NCI-H1417 treated with DMSO at 0.1 percent for 48 hours (cell line): ENCODE measurements at places on chromosomes 6 and 20.

DNA sequence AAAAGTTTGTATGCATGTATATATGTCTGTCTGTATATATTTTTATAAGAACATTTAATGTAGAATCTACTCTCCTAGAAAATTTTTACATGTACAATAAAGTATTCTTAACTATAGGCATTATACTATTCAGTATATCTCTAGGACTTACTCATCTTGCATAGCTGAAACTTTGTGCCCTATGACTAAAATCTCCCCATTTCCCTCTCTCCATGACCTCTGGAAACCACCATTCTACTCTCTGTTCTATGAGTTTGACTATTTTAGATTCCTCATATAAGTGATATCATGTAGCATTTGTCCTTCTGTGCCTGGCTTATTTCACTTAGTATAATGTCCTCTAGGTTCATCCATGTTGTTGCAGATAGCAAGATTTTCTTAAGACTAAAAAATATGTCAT is 205.1 kb upstream of the SMLR1 start:
- DNase-seq = no peak

DNA sequence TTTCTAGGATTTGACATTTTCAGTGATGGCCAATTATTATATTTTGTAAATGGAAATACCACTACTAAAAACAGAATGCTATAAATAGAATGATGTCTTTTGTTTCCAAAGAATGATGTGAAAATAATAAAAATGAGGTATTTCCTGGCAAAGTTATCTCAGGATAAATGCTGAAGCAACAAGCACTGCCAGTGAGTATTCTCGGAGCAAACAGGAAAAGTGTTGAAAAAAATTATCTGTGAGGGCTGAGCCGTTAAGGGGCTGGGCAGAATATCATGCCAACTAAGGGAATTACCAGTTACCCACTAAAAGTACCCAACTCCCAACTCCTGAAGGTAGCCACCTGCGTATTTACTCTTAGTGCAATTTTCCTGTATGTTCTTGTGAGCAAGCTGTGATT is 23.6 kb upstream of the SCAF8 start:
- DNase-seq = no peak

DNA sequence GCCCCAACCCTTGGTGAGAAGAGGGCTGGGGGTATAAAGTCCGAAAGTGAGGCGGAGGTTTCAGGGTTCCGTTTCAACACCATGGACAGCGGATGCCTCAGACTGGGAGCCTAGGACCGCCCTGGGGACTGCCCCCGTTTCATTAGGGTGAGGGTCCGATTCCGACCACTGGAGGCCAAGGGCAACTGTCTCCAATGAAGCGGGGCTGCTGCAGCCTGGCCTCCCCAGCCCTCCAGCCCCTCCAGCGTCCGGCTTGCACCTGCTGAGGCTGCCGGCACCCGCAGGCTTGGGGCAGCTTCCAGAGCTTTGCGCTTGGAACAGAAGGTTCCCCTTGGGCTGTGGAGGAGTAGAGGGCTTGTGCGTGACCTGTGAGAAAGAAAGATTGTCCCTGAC is 39.9 kb downstream of the YTHDF1 start:
- DNase-seq = no peak

DNA sequence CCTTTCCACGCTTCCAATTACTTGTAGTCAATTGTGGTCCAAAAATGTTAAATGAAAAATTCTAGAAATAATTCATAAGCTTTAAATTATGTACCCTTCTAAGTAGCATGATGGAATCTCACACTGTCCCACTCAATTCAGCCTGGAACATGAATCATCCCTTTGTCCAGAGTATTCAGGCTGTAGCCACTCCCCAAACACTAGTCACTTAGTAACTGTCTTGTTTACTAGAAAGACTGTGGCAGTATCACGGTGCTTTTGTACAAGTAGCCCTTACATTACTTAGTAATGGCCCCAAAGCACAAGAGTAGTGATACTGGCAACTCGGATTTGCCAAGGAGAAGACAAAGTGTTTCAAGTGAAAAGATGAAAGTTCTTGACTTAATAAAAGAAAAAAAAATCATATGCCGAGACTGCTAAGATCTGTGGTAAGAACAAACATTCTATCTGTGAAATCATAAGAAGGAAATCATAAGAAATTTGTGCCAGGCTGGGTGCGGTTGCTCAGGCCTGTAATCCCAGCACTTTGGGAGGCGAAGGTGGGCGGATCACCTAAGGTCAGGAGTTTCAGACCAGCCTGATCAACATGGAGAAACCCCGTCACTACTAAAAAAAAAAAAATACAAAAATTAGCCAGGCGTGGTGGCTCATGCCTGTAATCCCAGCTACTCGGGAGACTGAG is 168.5 kb upstream of the SIM1 start:
- DNase-seq = no peak

DNA sequence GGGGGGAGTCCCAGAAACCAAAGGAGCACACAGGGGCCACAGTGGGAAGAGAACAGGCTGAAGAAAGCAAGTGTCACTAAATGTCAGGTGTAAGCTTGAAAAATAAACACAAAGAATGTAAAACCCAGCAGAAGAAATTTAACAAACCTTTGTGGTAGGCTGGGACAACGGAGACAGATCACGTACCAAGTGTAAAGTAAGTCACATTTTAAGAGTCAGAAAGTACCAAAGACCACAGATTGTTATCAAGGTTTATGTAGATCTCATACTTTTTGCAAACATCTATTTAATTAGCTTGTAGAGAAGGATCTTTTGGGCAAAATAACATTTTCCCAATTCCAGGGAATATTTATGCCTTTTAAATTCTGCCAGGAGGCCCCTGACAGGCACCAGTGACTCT is 1.6 kb downstream of the CLIC5 start:
- DNase-seq = no peak

- no peak for DNase-seq
Observed at GRCh38 chr20:57432862-57433491, 41.8 kb downstream of the RBM38 start.

DNA sequence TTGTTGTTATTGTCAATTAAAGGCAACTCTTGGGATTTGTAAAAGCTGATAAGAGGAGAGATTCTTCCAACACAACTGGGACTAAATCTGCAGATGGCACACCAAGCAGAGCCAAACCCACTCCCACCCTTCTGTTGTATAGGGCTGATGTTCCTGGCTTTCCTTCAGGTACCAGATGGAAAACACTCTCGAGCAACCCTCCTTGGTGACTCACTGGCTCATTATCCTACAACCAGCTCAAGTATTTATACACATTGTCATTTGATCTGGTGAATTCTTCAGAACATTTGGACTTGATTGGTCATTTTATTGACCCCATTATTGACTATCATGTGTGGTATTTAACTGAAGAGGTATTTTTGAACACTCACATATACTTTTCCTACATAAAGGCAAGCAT is 190.3 kb upstream of the PCSK2 start:
- DNase-seq = no peak

GRCh38 chr6:17877895-17878440 is 109.5 kb downstream of the KIF13A start:
- DNase-seq = no peak

DNA sequence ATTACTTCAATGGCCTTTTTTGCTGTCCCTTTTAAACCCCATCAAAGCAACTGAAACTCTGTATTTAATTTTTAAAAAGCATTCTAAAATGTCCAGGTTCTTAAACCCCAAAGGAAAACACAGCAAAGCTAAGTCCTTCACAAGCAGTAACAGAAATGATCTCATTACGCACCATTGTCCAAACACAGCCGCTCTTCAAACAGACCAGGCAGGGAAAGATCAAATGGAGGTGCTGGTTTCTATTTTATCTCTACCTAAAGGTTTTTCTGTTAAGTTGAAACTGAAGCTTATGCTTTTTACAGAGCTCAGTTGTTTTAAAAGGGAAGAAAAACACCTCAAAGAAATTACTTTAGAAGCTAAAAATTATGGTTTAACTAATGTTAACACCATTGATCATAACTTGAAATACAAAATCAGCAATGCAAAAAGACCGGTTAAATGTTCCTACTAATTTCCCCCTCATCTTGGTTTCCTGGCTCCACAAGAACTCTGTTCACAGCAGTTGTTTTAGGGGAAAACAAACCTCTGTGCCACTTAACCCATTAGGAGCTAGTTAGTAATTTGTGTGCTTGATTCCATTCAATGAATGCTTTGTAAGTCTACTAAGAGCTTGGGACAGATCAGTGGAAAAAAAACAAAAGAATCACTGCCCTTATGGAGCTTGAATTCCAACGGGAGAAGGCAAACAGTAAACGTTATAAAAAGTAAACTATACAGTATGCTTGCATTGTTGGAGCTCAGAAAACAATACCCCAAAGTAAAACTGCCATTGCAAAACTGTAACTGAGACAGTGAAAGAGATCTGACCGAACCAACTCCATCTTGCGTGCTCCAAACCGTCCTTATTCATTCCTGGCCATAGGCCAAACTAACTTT is 87.4 kb downstream of the CD24 start:
- no peak for DNase-seq

GRCh38 chr20:10771435-10772140 is 97.8 kb upstream of the JAG1 start:
- no peak for DNase-seq

DNA sequence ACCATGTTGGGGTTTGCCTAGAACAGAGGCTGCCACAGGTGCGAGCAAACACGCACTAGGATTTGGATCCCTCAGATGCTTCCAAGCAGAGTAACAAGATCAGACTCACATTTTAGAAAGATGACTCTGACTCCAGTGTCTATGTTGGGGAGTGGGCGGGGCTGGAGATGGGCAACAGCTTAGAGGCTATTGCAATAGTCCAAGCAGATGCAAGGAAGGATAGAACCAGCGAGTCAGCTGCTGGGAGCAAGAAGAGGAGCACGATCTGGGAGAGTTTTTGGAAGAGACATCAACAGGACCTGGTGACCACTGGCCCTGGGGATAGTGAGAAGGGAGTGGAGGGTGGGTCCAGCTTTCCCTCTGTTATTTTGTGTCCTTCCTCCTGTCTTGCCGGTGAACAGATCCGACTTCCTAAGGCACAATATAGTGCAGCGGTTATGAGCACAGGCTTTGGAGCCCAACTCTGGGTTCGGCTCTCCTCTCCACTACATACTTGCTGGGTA is 52.7 kb downstream of the FGD2 start:
- no peak for DNase-seq

- DNase-seq = no peak
Observed at GRCh38 chr6:29602564-29603361, 17.8 kb downstream of the OR2H2 start.

GRCh38 chr6:14454473-14454775 is 336.9 kb downstream of the CD83 start:
- no peak for DNase-seq

- DNase-seq = no peak
Observed at GRCh38 chr20:35991142-35991771, 22.9 kb downstream of the CNBD2 start.

DNA sequence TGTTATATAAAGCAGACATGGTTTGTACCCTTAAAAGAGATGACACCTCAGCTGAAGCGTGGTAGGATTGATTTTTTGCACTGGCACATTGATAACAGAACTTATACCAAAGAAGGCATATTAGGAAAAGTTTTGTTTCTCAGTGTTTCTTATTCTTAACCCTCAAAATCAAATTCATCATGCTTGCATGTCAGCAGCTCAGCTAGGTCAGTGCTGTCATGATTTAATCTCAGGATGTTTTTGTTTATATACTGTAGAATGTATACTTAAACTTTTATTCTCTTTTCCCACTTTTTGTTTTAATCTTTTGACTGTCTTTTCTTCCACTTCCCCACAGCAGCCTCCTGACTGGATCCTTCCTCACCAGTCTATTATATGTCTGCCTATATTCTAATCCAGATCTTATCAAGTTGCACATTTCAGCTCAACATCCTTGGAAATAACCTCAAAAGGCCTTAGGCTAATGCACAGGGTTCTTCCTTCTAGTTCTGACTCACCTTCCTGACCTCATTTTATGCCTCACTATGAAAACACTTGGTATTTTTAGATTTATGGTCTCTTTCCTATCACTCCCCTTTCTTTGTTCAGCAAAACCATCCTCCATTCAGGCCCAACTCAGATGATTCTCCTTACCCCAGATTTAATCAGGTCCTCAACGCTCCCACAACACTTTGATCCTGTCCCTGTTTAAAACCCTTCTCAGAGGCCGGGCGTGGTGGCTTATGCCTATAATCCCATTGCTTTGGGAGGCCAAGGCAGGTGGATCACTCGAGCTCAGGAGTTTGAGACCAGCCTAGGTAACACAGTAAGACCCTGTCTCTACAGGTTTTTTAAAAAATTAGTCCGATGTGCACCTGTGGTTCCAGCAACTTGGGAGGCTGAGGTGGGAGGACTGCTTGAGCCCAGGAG is 7.2 kb downstream of the HEBP2 start:
- no peak for DNase-seq

DNA sequence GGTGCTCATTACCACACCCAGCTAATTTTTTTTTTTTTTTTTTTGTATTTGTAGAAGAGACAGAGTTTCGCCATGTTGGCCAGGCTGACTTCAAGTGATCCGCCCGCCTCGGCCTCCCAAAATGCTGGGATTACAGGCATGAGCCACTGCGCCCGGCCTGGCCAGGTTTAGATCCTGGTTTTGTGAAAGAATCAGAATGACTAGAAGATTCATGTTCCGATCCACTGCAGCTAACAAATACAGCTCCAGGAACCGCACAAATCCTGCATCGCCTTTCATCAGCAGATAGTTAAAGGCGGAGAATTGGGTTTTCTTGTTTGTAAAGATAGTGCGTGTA is 151.2 kb upstream of the AKAP12 start:
- DNase-seq = no peak

DNA sequence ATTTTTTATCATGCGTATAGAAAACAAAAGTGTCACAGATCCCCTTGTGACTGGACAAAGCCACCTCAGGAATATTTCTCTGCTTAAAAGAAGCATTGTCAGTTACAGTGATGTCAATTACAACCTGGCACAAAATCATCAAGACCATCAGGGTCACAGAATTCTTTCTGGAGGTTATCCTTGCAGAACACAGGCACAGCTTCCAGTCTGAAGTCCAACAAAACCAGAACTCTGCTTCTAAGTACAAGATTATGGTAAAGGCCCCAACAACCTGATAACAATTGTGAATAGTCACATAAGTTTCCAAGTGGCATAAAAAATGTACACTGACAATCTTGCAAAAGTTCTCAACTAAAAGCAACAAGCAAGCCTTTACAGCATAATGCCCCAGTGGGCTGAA is 21.0 kb downstream of the PLAGL2 start:
- DNase-seq = no peak

DNA sequence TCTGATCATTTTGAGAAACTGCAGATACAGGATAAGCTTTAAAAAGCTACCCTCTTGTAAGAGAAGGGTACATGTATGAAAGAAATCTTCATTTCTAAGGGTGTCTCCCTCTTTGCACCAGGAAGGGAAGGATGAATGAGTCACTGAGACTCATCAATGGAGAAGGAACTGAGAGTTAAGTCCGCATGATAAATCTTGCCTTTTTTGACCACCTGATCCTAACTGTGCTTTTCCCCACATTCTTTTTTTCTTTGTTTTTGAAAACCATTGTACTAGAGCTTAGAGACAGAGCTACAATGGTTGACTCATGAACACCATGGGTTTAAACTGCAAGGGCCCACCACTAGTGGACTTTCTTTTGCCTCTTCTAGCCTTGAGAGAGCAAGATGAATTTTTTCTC is 353.0 kb upstream of the RGS17 start:
- DNase-seq = no peak
